ENCODE measurements at places on chromosomes 5 and 9. TPM values are rescaled to one million over a fixed set of nuclear protein-coding genes. Genes with fewer than 3 reads are reported as not detected.

The LAMC3 gene
- 0.20 TPM for total RNA-seq

GRCh38 chr5:113123618-113124017 is 147.0 kb downstream of the DCP2 start:
- DNase-seq: no peak

The PCDH1 gene
- total RNA-seq: 18.6 TPM

The CER1 gene
- total RNA-seq: not detected

DNA sequence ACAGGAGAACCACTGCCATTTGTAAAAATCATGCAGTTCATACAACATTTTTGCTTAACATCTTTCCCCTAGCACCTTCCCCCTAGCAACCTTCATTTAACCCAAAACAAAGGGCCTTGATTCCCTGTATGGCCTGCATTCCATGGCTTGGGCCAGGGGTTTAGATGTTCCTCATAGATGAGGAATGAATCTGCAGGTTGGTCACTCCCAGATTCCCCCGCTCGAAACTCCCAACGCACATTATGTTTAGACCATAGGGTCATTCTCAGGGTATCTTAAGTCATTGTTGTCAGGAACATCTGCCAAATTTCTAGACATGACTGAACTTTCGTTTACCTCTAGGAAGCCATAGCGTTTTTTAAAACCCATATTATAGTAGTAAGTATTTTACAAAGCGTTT is 282.2 kb upstream of the VLDLR start:
- DNase-seq: no peak

The TMEM8B gene
- total RNA-seq: 6.3 TPM

DNA sequence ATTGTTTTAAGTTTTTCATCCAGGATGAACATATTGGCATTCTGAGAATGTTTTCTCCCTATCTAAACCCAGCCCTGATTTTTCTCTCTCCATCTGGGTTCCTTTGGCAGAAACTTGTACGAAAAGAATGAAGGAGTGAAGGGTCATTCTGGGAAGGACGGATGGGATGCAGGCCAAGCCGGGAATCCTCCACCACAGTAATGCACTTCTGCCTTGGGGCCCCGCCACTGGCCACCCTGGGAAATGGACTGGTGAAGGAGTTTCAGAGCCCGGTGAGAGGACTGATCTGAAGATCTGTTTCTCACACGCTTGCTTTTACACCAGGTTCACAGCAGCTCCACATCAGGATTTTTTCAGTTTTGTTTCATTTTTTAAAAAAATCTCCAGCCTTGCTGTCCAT is 554.8 kb downstream of the BNC2 start:
- DNase-seq: no peak

The CNTLN gene
- total RNA-seq: 3.1 TPM

DNA sequence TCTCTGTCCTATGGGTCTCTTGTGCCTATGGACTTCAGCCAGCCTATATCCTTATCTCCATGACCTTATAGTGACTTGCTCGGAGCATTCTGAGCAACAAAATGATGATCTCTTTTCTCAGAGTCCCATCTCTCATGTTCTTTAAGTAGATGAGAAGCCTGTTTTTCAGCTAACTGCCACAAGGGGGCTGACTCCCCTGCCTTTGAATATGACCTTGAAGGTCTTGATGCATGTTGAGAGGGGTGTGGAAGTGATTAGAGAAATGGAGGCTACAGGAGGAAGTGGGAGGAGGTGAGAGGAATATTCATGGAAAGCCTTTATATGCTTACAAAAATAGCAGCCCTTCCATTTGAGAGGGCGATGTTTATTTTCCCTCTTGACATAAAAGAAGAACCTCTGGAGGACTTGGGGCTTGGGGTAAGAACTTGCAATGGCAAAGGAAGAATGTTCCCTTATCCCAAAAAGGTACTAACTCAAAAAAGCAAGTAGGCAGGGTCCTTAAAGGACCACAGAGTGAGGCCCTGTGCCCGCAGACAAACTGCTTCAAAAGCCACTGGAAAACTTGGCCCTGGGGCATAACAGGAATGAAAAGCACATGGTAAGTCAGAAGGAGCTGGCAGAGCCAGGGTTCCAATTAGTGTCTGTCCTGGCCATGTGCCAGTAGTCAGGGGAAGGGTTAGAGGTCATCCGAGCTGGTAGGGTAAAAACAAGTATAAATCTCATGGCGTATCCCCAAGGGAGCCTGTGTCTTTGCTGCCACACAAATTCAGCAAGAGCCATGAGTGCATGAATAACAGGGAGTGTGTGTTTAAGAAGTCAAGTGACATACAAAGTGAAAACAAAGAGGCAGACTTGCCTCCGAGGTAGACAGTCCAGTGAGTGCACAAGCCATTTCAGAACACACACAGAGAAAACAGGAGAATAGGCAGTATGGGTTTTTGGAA is 39.1 kb downstream of the FGD3 start:
- DNase-seq: no peak

DNA sequence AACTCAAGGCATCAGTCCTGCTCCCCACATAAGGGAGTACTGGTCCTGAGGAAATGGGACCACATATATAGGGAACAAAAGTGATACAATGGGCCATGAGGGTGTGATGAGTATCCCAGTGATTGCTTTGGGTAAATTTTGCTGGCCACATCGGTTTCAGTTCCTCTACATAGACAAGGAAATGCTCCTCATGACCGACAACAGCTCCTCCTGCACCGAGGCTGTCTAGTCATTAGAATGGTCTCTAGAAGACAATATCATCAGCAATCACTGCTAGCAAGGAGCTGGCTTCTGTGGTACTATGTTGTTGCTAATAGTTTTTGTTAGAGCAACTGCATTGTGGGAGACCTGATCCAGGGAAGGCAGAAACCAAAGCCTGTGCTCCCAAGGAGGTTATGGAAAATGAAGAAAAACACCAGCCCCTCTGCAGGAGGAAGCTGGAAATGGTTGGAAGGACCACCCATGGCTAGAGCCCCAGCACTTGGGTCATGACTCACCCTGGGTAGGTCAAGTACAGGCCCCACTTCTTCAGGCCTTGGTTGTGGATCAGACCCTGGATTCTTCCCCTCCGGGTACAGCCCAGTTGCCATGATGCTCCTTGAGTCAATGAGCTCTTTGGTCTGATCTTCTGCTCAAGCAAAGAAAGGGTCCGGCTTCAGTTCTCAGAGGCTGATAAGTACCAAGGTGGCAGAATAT is 3.4 kb upstream of the CTSL start:
- DNase-seq: peak; percentile 31

The PCDHB3 gene
- total RNA-seq: 0.72 TPM

DNA sequence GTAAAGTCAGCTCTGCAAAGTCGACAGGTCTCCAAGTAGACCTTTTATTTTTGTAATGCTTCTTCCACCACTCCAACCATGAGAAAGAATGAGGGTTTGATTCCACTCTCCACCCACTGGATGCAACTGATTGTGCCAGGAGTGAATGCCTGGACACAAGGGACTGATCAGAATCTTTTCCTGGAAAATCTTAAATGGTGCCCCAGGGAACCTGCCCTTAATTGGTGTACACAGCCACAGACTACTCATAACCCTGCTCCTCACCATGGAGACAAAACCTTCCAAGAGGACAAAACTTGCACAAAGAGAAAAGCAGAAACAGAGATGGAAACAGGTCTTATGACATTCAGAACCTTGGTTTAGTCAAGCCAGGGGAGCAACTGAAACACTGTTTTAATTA is 208.6 kb upstream of the BRINP1 start:
- no peak for DNase-seq

- DNase-seq: no peak
Measured at GRCh38 chr5:2133936-2134335, 251.2 kb upstream of the IRX4 start.

- no peak for DNase-seq
Measured at GRCh38 chr5:20276061-20276958, 288.3 kb upstream of the CDH18 start.

- no peak for DNase-seq
Measured at GRCh38 chr5:35745660-35746059, 111.0 kb upstream of the IL7R start.

GRCh38 chr9:98472216-98472615 is 216.8 kb upstream of the TBC1D2 start:
- no peak for DNase-seq

DNA sequence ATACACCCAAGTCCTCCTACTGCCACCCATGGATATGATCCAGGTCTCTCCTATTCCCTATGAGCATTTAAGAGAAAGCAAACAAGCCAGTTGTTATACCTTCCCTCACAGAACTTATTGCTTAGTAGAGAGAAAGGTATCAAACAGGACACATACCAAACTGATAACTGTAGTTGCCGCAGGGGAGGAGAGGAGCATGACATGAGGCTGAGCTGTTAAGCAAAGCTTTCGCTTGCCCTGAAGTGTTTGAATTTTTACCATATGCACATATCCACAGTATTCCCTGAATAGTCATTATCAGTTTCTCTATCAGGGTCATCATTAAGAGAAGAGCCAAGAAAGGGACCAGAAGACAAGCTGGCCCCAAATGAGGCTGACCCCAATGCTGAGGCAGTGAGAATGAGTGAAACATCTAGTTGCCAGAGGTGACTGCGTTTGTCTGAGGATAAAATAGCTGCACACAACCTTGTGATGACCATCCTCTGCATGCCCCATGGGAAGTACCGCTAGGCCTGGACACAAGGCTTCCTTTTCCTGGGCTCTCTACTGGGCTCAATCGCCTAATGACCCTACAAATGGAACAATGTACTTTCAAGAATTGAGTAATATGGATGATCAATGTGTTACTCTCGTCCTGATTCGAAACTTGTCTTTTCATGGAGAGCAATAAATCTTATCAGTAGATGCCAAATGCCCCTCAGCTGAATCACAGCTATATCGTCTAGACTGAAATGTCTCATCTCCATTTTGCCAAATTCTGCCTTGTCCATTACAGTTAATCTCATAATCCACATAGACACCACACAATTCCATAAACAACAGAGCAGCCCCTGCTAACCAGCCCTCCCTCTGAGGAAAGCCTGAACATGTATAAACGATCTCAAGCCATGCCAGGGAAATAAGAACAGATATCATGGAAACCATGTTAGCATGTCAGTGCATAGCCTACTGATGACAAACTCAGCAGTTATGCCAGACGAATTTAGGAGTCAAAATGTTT is 4.3 kb upstream of the IFNK start:
- DNase-seq: no peak

The GPSM1 gene
- not detected for total RNA-seq

GRCh38 chr5:17680737-17681136 is 46.5 kb downstream of the TAF11L14 start:
- no peak for DNase-seq

GRCh38 chr9:114431003-114431402 is 43.2 kb upstream of the AKNA start:
- DNase-seq: no peak

- no peak for DNase-seq
Measured at GRCh38 chr9:124549016-124549415, 41.8 kb upstream of the NR5A1 start.

DNA sequence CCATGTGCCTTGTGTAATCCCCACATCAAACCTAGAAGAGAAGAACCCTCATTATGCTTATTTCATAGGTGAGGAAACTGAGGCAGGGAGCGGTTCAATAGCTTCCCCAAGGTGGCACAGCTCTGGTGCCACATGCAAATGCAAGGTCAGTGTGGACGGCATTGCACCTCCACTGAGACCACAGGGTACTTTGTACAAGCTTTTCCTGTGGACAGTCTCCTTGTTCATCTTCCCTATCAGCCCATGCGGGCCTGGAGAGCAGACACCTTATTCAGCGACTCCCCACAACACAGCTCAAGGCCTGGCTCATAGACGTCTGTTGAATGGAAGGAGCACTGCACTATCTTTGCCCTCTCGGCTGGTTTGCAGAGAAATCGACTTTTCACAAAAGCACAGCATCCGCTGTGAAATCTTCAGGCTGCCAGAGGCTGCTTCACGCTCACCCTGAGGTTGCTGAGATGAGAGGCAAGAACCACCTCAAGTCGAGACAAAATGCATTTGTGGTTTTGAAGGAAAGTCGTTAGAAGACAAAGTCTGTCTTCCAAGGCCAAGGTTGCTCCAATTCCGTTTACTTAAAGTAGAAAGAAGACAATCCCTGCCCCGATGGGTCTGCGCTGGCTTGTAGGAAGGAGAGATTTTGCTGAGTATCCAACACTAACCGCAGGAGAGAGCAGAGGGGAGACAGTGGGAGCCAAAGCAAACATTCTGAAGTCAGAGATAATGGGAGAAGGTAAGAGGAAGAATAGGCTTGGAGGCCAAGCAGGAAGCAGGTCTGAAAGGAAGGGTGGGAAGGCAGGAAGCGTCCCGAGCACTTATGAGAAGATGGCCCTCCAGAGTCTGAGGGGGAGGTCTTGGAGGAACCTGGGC is 34.2 kb upstream of the STRBP start:
- no peak for DNase-seq

DNA sequence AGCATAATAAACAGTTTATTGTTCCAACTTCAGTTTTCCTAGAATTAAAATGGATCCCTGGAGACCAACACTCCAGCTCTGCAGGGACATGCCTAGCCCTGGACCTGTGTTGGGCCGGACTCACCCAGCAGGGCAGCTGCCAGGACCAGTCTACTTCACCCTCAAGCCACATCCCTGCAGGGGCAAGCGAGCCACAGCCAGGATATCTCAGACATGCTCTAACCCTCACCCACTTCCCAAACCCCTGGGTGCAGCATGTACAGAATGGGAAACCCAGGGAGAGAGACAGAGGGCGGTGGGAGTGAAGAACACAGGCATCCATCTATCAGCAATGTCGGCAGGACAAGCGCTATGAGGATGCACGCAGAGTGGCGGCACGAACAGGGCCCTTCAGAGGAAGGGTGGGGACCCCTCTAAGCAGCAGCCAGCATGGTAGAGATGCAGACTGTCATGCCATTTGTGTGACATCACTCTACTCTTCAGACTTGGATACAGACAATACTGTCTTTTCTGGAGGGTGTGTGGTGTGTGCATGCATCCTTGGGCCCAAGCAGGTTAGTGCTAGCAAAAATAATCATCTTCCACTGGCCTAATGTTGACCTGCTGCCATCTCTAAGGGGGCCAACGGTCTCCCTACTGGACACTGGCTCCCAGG is 83.1 kb downstream of the SEMA4D start:
- DNase-seq: no peak

GRCh38 chr9:131138676-131139075 is 13.3 kb downstream of the NUP214 start:
- DNase-seq: no peak

The TPM2 gene
- 6,709 TPM for total RNA-seq

- DNase-seq: peak; percentile 96
Measured at GRCh38 chr9:134403292-134403681, 77.0 kb downstream of the RXRA start.

The RANBP3L gene
- total RNA-seq: 0.95 TPM

DNA sequence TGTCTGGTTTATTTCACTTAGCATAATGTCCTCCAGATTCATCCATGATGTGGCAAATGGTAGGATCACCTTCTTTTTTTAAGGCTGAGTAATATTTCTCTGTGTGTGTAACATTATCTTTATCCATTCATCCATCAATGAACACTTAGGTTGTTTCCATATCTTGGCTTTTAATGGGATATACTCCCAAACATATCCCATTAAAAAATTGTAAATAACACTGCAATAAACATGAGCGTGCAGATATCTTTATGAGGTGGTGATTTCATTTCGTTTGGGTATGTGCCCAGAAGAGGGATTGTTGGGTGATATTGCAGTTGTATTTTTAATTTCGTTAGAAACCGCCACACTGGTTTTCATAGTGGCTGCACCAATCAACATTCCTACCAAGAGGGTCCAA is 36.2 kb upstream of the UGCG start:
- no peak for DNase-seq

GRCh38 chr5:128722551-128722950 is 184.5 kb upstream of the FBN2 start:
- DNase-seq: no peak
